ENCODE measurements at places on chromosomes 3 and 15.

DNA sequence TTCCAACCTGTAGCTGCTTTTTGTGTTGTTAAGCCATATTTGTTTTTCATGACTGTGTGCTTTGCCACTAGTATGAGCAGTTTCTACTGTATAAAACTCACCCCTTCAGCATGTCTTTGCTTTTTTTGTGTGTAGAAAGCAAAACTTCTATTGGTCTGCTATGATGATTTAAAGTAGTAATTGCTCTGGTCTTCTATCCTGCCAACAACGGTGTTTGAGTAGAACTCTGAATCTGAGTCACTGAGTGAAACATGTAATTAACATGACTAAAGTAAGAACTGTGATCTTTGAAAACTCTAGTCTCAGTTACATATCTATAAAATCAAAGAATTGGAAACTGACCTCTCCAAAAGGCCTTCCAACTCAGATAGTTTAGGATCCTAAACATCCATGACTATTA lies 133.6 kb downstream of the TPRG1 start:
- DNase-seq: no peak

- no peak for DNase-seq
These were observed 49.3 kb upstream of the HEG1 start for GRCh38 chr3:125105116-125105515.

DNA sequence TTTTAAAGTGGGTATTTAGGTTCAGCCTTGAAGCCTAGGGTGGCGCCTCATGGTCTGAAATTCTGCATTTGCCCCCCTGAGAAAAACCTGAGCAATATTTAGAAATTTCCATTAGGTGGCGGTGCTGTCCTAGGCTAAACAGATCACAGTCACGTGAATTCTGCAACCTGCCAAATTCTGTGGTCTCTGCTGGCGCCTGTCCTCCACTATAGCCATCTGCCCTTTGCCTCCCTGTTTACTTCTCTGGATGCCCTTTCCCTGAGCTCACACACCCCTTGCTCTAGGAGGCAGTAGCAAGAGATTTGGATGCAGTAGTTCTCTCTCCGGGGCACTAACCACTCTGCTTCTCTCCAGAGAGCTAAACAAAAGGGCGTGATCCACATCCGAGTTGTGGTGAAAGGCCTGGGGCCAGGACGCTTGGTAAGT lies 9.1 kb downstream of the MRPS11 start:
- DNase-seq: no peak

DNA sequence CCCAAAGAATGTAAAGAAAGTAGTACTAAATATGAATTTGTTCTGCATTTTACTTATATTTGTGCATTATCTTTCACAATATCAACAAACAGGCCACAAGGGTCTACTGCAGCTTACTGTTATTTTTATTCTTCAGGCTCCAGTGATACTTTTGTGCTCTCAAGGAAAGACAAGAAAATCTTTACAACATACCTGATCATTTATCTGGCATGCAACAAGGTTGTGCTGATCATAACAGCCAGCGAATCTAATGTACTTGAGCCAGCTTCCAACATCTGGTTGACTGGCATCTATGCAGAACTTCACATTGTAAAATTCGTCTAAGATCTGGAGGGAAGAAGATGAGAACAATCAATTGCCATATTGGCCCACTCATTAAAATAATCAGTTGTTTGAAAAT lies 520.0 kb downstream of the MECOM start:
- DNase-seq: no peak

GRCh38 chr3:178139116-178139515 lies 397.1 kb upstream of the KCNMB2 start:
- no peak for DNase-seq

DNA sequence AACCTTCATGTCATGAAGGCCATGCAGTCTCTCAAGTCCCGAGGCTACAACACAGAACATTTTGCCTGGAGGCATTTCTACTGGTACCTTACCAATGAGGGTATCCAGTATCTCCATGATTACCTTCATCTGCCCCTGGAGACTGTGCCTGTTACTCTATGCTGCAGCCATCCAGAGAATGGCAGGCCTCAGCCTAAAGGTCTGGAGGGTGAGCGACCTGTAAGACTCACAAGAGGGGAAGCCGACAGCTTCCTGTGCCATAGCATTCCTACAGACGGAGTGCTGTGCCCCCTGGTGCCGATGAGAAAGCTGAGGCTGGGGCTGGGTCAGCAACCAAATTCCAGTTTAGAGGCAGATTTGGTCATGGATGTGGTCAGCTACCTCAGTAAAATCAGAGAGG lies 51.3 kb upstream of the CADPS start:
- DNase-seq: no peak

GRCh38 chr3:149917124-149917667 lies 53.5 kb downstream of the PFN2 start:
- DNase-seq: no peak
